ENCODE measurements at places on chromosomes 3 and 15.

DNA sequence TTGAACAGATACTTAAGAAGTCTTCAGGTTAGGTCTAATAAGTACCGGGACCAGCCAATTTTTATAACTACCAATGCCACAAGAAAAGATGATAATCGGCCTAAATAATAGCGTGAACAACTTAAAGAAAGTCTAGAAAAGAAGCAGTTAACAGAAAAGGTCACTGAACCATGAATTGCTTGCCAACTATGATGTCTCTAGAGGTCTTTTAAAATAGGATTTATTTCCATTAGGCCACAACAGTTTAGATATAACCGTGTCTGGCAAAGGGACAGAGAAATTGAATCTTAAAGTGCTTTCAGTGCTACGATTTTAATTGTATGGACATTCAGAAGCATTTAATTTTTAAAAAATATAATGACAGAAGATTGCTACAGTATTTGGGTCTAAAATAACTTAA is 1070.4 kb downstream of the ROBO1 start:
- no peak for DNase-seq

GRCh38 chr15:84829428-84829827 is 12.3 kb downstream of the ALPK3 start:
- DNase-seq = no peak

DNA sequence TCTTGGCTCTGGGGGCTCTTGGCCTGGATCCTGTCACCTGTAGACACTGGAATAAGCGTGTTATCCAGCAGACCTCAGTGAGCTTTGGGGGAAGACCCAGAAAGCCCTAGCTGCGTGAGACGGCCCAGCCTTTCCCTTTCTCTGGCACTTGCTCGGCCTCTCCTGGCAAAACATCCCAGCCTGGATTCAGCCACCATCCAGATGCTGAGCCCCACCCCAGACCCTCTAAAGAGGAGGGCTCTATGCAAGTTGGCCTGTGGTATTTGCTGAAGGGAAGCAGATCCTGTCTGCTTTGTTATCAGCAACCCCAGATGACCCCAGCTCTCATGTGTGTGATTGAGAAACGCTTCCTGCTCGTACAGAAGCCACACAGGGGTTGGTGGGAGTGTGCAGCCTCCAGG is 267.2 kb downstream of the FAM43A start:
- DNase-seq = no peak

- DNase-seq = peak; percentile 59
Measured at GRCh38 chr3:71444028-71444860, 139.3 kb downstream of the FOXP1 start.

GRCh38 chr3:70250492-70250891 is 61.9 kb downstream of the MDFIC2 start:
- DNase-seq = no peak

DNA sequence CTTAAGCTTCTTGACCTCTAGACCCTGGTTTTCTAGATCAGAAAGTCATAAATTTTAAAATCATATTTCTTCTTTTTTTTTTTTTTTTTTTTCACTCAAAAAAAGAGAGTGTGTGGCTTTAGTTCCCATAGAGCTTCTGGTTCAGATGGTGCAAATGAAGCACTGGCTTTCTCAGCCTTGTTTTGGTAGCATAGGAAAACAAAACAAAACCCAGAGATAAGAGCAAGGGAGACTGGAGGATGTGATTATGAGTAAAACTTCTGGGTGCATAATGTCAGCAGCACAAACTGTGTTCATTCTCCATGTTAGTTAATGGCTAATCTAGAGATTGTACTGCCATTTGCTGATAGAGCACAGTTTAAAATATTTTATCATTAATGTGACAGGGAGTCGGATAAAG is 55.4 kb downstream of the RARB start:
- no peak for DNase-seq

DNA sequence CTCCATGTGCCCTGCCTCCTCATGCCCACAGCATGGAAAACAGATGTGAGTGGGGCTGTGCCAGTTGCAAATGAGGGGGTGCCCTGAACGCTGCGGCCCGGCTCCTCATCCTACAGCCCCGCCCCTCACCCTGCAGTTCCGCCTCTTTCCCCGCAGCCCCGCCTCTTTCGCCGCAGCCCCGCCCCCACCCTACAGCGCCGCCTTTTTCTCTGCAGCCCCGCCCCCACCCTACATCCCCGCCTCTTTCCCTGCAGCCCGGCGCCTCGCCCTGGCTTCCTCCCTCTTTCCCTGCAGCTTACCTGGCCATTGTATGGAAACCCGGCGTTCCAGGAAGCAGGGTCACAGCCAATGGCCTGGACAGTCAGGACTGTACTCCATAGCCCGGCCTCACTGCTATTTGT is 284.9 kb downstream of the TLE3 start:
- DNase-seq = no peak

- DNase-seq = no peak
Measured at GRCh38 chr15:66846031-66846430, 144.0 kb downstream of the SMAD6 start.

- no peak for DNase-seq
Measured at GRCh38 chr3:15989419-15989818, 185.1 kb upstream of the GALNT15 start.

All from activated T-helper 1 cell treated with Interleukin-2 at 50 U/mL for 16 hours (primary cell).